ENCODE measurements at places on chromosomes 5 and 9. TPM values are rescaled to one million over a fixed set of nuclear protein-coding genes. Genes with fewer than 3 reads are reported as not detected.

Gene IFNA21
- total RNA-seq = not detected

Gene ALDH7A1
- total RNA-seq = 58.6 TPM

Gene BAAT
- 0.14 TPM for total RNA-seq

Gene PRRX2
- total RNA-seq = 0.38 TPM

Gene ZNF883
- total RNA-seq = 6.5 TPM

Gene TPPP
- 13.0 TPM for total RNA-seq

- H3K4me3 ChIP-seq = no peak overlapping the region
- peaks cover 5% of the 10 kb centered on the region for H3K27me3 ChIP-seq
- no peaks in the 10 kb centered on the region for H3K36me3 ChIP-seq
Measured at GRCh38 chr9:16445141-16445920, 425.1 kb downstream of the BNC2 start.

DNA sequence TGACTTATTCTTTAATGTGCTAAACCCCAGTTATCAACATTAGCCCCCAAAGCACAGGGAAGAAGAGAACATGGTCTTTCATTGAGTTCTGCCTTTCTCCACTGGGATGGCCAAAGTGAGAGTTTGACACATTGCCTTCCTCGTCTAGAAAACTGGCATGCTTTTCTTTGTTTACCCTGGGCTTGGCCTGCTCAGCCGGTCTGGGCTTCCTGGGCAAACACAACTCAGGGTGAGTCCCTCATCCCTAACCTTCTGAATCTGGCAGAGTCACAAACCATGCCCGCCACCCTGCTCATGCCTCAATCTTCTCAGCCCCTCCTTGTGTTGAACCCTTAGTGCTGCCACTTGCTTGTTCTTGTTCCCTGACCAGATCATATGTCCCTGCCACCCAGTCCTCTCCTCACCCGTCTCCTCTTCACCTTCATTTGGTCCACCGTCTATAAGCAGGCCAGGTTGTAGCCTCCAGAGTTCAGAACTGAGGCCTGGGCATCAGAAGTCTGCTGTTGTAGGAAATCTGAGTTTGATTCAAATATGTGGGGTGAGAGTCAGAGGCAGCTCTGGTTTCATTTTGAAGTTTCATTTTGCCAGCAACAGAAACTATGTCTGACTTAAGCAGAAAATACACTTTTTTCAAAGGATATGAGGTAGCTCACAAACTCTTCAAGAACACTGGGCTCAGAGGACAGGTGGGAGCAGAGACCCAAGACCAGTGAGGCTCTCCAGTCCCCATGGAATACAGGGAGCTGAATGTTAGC lies 217.6 kb downstream of the NDUFS4 start:
- no peaks in the 10 kb centered on the region for H3K27me3 ChIP-seq
- no peaks in the 10 kb centered on the region for H3K36me3 ChIP-seq
- no peak overlapping the region for H3K4me3 ChIP-seq
- peaks cover 13% of the 10 kb centered on the region for H3K4me1 ChIP-seq
- no peak overlapping the region for H3K27ac ChIP-seq

- H3K4me3 ChIP-seq = no peak overlapping the region
- no peaks in the 10 kb centered on the region for H3K27me3 ChIP-seq
- H3K4me1 ChIP-seq = no peaks in the 10 kb centered on the region
- H3K27ac ChIP-seq = no peak overlapping the region
Measured at GRCh38 chr5:41517909-41518308, 7.5 kb upstream of the PLCXD3 start.

DNA sequence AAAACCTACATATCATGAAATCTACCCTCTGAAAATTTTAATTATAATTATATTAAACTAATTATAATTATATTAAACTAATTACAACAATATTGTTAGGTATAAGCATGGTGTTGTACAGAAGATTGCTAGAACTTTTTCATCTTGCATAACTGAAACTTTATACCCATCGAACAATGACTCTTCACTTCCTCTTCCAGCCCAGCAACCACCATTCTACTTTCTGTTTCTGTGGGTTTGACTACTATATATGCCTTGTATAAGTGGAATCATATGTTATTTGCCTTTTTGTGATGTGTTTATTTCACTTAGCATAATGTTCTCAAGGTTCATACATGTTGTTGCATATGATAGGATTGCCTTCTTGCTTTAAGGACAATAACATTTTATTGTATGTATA lies 274.2 kb upstream of the CCNH start:
- no peaks in the 10 kb centered on the region for H3K27me3 ChIP-seq
- no peak overlapping the region for H3K27ac ChIP-seq
- no peaks in the 10 kb centered on the region for H3K4me1 ChIP-seq
- no peak overlapping the region for H3K4me3 ChIP-seq

DNA sequence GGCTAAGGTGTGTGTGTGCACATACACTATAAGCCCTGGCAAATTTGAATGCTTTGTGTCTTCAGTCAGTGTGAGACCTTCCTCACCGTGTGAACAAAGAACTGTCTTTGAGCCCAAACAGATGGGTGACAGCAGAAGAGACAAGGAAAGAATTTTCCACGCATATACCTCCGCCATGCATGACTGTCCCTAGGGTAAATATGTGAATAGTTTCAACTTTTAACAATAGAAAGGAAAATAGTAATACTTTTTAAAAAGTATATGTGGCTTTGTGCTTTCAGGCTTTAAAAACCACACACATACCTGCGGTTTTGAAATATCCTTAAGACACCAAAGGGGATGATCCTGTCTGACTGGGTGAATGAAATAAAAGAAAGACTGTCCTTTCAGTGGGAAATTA lies 438.6 kb upstream of the MPDZ start:
- H3K27me3 ChIP-seq = no peaks in the 10 kb centered on the region
- no peaks in the 10 kb centered on the region for H3K36me3 ChIP-seq
- H3K4me3 ChIP-seq = no peak overlapping the region
- H3K4me1 ChIP-seq = peaks cover 39% of the 10 kb centered on the region

DNA sequence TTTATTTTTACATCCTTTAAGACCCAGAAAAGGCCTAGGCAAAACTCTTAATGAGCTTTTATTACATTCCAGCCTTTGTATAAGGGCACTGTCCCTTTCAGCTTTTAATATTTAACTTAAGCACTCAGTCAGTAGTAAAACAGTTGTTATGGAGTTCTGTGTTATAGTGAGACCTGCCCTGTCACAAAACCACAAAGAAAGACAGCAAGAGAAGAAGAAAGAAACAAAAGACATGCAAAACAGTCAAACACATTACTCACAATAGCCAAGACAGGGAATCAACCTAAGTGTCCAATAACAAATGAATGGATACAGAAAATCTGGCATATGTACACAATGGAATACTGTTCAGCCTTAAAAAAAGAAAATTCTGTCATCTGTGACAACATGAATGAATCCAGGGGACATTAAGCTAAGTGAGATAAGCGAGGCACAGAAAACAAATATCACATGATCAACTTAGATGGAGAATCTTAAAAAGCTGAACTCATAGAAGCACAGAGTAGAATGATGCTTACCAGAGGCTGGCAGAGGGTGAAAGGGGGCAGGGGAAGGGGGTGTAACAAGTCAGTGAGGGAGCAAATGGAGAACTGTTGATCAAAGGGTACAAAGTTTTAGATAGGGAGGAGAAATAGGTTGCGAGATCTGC lies 63.8 kb upstream of the CCNG1 start:
- H3K27me3 ChIP-seq = no peaks in the 10 kb centered on the region
- no peak overlapping the region for H3K4me3 ChIP-seq
- H3K27ac ChIP-seq = no peak overlapping the region
- no peaks in the 10 kb centered on the region for H3K36me3 ChIP-seq

DNA sequence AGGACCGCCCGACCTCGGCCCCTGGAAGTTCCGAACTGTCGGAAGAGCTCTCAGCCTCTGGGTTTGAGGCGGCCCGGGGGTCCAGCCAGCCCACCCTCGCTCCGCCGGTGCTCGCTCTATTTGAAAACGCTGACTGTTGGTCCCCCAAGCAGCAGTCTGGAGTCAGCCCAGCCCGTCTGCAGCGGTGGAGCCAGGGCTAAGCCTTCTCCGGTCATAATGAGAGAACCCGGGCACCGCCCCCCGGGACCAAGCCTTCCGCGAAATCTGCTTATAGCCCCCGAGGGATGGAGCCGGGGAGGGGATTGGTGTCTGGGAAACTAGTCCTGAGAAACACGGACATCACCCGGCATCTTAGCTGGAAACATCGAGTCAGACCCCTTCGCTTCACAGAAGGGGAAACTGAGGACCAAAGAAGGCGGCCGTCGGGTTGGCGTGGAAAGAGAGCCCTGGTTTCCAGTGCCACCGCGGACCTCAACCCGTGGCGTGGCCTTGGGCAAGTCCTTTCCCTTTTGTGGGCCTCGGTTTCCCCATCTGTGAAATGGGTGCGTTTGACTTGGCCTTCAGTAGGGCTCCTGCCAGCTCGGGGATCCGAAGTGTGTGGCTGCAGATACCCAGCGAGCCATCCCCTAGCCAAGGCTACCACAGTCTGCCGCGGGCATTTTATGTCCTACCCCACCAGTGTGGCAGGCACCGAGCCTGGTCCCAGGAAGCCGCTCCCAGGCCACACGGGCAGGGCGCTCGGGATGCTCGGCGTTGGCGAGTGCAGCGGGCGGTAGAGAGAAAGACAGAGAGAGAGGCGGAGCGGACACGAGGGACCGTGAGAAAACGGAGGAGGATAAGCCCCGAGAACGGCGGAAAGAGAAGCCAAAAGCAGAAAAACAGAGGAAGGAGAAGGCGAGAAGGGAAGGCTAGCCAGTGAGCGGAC lies 857 bp downstream of the ADAM19 start:
- peak; percentile 36 for DNase-seq
- H3K27me3 ChIP-seq = no peaks in the 10 kb centered on the region
- H3K27ac ChIP-seq = peak overlapping the region; percentile 76
- H3K4me3 ChIP-seq = peak overlapping the region; percentile 87
- H3K4me1 ChIP-seq = peaks cover 3% of the 10 kb centered on the region

GRCh38 chr5:67897431-67897830 lies 318.1 kb upstream of the PIK3R1 start:
- no peak overlapping the region for H3K4me3 ChIP-seq
- H3K4me1 ChIP-seq = no peaks in the 10 kb centered on the region
- no peak overlapping the region for H3K27ac ChIP-seq
- no peak for DNase-seq

DNA sequence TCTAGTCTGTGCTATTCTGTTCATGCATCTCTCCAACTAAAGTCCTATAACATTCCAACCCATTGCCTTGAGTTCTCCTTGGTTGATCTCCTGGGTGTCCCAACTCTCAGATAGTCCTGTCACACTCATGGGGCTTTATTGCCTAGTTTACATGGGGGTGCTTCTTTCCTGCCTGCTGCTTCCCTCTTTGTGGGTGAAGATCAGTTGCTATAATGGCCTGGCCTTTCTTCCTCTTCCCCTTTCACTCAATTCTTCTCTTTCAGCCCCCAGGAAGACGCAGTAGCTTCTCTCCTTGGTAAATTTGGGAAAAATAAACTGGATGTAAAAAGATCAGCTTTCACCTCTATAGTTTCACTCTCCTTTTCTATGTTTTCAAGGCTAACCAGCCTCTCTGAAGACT lies 66.5 kb downstream of the PTCD2 start:
- H3K4me1 ChIP-seq = peaks cover 40% of the 10 kb centered on the region
- no peak overlapping the region for H3K4me3 ChIP-seq
- no peaks in the 10 kb centered on the region for H3K36me3 ChIP-seq

DNA sequence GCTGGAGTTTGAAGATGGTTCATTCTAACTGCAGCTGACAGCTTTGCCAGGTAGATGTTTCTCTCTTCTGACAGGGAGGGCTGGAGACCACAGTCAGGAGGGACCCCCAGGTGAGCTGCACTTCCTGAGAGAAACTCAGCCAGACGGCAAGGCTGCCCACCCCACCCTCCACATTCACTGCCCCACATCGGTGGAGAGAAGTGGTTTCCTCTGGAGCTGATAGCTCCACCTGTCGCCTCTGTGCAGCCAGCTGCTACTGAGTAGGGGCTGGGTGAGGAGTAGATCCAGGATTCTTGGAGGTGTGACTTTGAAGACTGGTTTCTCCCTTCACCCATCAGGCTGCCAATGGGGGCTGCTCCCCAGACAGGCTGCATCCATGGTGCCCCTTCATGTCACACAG lies 175.0 kb downstream of the CARTPT start:
- peaks cover 6% of the 10 kb centered on the region for H3K4me1 ChIP-seq
- peak overlapping the region; percentile 86 for H3K27ac ChIP-seq
- no peaks in the 10 kb centered on the region for H3K36me3 ChIP-seq
- no peaks in the 10 kb centered on the region for H3K27me3 ChIP-seq

GRCh38 chr9:80191108-80191507 lies 619.3 kb downstream of the TLE4 start:
- DNase-seq = no peak
- no peak overlapping the region for H3K4me3 ChIP-seq
- no peaks in the 10 kb centered on the region for H3K27me3 ChIP-seq
- H3K36me3 ChIP-seq = no peaks in the 10 kb centered on the region

DNA sequence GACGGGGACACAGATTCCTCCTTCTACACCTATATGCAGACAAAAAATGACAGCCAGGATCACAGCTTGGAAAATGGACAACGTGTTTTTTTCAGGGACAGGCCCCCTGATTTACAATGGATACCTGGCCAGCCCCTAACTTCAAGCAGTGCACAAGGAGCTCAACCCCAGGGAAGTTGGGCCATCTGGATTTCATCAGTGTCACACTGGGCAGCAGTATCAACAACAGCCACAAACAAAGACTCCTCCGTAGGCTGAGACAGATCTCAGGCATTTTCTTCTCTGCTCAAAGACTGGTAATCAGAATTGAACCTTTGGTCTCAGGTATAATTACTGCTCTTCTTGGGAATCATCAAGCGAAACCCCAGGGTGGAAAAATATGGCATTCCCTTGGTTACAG lies 374.0 kb downstream of the ZNF608 start:
- no peak overlapping the region for H3K27ac ChIP-seq
- H3K27me3 ChIP-seq = no peaks in the 10 kb centered on the region
- peaks cover 13% of the 10 kb centered on the region for H3K4me1 ChIP-seq
- DNase-seq = no peak
- H3K4me3 ChIP-seq = no peak overlapping the region
- no peaks in the 10 kb centered on the region for H3K36me3 ChIP-seq

DNA sequence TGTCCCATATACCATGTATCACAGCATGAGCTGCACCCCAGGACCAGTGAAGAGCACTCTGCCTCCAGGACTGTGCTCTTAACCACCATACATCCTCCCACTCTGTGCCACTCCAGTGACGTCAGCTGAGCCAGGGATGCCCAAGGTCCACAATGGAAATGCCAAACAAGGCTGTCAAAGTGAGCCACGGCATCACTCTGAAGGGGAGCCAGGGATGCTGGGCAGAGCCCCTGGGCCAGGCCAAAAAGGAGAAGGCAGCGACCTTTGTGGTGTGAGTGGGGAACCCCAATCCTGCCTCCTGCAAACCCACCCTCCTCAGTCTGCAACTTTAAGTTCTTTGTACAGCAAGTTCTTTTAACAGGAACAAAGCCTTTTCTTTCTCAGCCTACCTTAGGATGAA lies 242.7 kb downstream of the SYK start:
- DNase-seq = no peak
- no peak overlapping the region for H3K4me3 ChIP-seq
- no peaks in the 10 kb centered on the region for H3K36me3 ChIP-seq
- H3K27ac ChIP-seq = no peak overlapping the region

- H3K27me3 ChIP-seq = peaks cover 25% of the 10 kb centered on the region
Measured at GRCh38 chr9:136995772-136996311, 526 bp downstream of the CLIC3 start.

- H3K27me3 ChIP-seq = no peaks in the 10 kb centered on the region
- H3K4me3 ChIP-seq = no peak overlapping the region
- H3K36me3 ChIP-seq = no peaks in the 10 kb centered on the region
- no peak overlapping the region for H3K27ac ChIP-seq
Measured at GRCh38 chr9:88312045-88312444, 76.2 kb upstream of the SPIN1 start.

- H3K36me3 ChIP-seq = no peaks in the 10 kb centered on the region
- peaks cover 12% of the 10 kb centered on the region for H3K4me1 ChIP-seq
- no peak overlapping the region for H3K4me3 ChIP-seq
- H3K27ac ChIP-seq = no peak overlapping the region
- H3K27me3 ChIP-seq = peaks cover 45% of the 10 kb centered on the region
- no peak for DNase-seq
Measured at GRCh38 chr5:77643654-77644370, 5.3 kb upstream of the OTP start.

All from heart right ventricle (tissue), 16 donors.